ENCODE measurements at places on chromosomes 1 and 21.

DNA sequence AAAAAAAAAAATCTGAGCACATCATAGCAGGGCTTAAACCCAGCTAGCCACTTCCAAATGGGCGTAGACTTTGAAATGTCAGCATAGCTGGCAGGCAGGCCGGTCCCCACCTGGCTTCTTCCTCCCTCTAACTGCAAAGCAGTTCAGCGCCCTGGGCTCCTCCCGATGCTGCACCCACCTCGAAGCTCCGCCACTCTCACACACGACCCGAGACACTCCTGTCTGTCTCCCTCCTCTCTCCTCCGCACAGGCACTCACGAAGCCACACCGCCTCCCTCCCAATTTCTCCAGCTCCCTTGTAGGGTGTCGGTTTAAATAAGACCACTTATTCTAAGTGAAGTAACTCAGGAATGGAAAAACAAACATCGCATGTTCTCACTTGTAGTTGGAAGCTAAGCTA, 301.3 kb downstream of the NPHP4 start:
- DNase-seq: no peak

DNA sequence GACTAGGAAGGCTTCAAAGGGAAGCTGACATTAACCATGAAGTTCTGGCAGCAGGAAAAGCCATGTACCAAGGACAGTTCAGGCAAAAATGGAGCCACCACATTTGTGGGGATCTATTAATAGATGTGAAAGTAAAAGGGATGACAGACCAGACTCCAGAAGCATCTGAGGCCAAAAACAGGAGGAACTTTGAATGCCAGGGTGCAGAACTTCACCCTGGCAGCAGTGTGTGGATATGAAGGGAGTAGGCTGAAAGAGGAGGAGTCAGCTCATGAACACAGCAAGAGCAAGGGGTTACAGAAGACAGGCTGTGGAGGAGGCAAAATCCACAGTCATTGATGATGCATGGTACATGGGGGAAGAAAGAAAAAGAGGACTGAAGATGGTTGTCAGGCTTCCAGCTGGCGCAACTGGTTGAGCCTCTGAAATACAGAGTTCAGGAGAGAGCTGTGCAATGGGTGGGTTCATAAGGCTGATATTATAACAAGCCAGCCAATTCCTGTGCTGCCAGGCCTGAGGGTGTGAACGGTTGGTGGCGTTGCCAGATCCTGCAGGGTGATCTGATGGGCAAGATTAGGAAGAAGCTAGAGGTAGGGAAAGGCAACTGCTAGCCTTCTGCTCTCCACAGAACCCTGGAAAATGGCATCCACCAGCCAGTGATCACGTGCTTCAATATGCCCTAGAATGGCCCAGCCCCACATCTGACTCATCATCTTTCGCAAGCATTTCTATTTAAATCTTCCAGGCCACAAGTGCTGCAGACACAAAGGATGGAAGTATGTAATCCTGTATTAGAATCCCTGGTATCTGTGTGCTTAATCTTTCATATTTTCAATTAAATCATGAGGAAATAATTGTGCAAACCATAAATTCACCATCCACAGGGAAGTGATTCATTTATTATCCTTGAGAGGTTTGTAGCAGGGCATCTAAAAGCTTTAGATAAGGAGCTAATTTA, 81.9 kb downstream of the SLC25A24 start:
- no peak for DNase-seq

GRCh38 chr1:193589597-193590040, 403.2 kb upstream of the B3GALT2 start:
- no peak for DNase-seq

GRCh38 chr21:46620846-46621245, 14.6 kb upstream of the PRMT2 start:
- no peak for DNase-seq

- no peak for DNase-seq
Measured at GRCh38 chr21:28548291-28548690, 444.4 kb downstream of the LTN1 start.

GRCh38 chr1:212781225-212781624, 10.4 kb downstream of the NSL1 start:
- DNase-seq: no peak

- DNase-seq: no peak
Measured at GRCh38 chr1:54601730-54602129, 21.6 kb downstream of the FAM151A start.
